Panc1 (cell line): ENCODE measurements at places on chromosomes 16 and 17.

DNA sequence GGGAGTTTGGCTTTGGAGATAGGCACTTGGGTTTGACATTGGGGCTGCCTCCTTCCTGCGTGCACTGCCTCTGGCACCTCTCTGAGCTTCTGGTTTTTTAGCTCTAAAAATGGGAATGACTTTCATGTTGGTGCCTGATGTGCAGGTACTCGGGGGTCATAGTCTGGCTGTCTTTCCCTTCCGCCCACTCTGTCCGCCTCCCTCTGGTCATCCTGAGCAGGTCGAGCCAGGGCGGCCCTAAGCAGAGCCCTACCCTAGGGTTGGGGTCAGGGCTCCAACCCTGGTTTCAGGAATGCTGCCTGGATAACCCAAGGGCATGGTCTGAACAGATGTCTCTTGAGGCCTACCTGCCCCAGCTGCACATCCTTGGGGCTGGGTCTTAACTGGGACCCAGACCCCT, 64.8 kb downstream of the CMIP start:
- no peak for DNase-seq

GRCh38 chr16:86772671-86773353, 194.5 kb downstream of the FOXL1 start:
- no peak for DNase-seq

- no peak for DNase-seq
Measured at GRCh38 chr16:64008131-64008530, 1113.7 kb downstream of the CDH11 start.

DNA sequence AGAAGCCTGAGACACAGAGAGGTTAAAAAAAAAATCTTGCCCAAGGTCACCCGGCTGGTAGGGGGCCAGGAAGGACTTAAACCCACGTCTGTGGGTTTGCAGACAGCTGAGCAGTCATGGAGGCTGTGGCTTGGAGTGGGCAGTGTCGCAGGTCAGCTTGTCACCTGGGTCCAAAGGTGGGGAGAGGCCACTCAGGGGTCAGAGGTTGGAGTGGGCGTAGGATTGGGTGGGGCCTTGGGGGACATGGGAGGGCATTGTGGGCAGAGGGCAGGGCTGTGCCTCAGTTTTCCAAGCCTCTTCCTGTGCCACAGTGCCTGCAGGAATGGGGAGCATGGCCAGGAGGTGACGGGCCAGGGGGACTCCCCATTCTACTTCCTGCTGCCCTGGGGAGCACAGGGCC, 2.0 kb upstream of the NDRG4 start:
- no peak for DNase-seq

- DNase-seq = no peak
Measured at GRCh38 chr16:67969254-67970039, 1.0 kb upstream of the SLC12A4 start.
